ENCODE measurements at places on chromosomes 2 and 18.

GRCh38 chr2:41736586-41736985, 311.2 kb upstream of the PKDCC start:
- DNase-seq = no peak

- DNase-seq = peak; percentile 77
Observed at GRCh38 chr18:12306752-12307700, 1.0 kb upstream of the TUBB6 start.

DNA sequence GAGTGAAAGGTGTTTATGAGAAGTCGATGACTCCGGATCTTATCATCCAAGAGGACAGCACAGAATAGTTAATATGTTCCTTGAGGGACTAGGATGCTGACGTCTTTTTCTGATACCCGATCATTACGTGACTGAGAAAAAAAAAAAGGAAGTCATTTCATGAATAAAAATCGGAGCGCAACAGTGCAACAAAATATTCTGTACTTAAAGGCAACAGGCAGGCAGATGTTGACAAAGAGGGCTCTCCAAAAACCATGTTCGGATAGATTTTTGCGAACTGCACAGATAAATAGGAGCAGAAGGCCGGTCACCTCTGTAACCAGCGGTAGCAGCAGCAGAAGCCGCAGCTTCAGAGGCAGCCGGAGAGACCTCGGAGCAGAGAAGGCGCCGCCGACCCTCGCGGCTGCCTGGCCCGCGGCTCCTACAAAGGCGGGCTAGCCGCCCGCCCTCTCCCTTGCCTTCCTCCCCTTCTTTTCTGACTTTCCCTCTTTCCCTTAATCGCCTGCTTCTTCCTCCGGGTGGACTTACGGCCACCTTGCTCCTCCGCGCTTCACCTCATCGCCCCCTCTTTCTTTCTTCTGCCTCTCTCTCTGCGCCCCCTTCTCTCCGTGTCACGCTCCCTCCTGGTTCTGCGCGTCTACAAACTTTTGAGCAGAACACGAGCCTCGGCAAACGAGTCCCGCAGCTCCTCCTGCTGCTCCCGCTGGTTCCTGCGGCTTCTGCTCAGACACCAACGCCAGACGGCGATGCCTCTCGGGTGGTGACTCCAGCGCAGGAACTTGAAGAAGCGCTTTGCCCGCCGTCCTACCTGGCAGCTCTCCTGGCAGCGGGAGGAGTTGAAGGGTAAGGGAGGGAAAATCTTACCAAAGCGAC, at the start of gene ADCYAP1:
Gene ADCYAP1, plus strand, starts transcription at position 654 of the 873 bp plus-strand sequence. CDS start 516 bp downstream, outside the sequence.
- no peak for DNase-seq

GRCh38 chr2:71856773-71857525, 290.7 kb downstream of the CYP26B1 start:
- no peak for DNase-seq

DNA sequence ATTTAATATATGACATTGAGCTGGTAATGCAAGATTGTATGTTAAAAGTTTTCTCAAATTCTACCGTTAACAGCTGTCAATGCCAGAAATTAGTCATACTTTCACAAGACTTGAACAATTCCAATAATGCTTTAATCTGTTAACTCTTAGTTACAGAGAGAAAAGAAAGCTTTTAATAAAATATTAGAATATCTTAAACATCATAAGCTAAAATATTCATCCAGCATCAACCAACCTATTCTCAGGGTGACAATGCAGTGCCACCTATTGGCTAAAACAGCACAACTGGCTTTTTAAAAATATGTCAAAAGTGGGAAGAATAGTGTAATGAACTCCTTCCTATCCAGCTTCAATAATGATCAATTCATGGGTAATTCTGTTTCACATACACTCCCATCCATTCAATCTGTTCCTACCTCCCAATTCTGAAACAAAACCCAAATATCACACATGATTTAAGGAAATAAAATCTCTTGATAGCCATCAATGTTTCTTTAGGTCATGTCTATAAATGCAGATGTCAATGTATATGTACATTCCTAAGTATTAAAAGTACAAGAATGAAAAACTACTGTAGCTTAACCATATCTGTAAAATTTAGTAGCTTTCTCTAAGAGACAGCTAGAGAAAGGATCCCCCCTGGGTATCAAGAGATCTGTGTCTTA, 79.8 kb upstream of the CCDC141 start:
- DNase-seq = peak; percentile 27

DNA sequence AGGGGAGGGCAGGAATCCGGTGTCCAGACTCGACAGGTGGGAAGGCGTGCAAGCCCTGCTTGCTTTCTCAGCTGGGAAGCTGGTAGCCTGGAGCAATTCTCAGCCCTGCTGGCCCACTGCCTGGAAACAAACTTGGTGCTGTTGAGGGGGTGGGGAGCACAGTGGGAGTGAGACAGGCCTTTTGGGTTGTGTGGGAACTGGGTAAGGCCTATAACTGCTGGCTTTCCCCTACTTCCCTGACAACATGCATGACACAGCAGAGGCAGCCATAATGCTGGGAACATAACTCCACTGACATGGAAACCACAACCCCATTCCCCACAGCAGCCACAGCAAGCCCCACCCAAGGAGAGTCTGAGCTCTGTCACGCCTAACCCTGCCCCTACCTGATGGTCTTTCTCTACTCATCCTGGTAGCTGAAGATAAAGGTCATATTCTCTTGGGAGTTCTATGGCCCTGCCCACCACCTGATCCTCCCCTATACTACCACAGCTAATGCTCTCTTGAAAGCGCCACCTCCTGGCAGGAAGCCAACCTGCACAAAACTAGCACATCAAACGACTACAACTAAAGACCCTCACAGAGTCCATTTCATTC, 122.9 kb upstream of the ACVR1C start:
- no peak for DNase-seq

- no peak for DNase-seq
Observed at GRCh38 chr2:51335087-51336058, 303.4 kb upstream of the NRXN1 start.

DNA sequence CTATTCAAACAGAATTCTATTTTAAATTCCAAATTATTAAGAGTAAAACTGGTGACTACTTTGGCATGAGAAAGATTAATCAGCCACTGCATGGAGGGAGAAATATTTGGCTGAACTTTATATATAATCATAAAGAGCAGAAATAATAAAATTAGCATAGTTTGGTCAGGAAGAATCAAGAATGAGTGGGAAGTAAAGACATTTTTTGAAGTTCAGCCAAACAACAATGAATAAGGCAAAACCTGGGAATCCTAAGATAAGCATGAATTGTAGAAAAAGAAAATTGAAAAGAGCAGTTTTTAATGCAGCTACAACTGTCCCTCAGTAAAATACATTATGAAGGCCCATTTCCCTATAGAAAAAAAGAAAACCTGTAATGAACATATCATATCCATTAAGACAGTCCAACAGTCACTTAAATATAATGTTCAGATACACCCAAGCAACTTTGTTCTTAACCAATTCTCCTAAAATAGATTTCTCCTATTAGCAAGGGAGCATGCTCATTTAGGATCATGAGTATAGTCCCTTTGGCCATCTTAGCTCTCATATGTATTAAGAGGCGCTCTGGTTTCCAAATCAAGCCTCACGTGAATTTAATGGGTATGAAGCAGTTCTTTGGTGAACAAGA, 6.5 kb downstream of the TMEM17 start:
- no peak for DNase-seq

DNA sequence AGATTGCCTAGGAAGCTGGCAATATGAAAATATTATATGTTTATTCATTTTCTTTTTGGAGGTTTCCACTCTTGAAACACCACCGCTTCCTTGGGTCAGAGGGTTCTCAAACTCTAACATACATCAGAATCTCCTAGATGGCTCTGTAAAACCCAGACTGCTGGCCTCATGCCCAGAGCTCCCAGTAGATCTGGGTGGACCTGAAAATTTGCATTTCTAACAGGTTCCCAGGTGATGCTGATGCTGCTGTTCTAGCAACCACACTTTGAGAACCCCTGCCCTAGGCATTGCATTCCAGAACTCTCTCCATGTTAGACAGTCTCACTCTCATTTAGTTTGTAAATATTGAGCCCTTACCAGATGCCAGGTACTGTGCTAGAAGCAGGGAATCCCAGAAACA, 139.4 kb downstream of the FAM210A start:
- no peak for DNase-seq

DNA sequence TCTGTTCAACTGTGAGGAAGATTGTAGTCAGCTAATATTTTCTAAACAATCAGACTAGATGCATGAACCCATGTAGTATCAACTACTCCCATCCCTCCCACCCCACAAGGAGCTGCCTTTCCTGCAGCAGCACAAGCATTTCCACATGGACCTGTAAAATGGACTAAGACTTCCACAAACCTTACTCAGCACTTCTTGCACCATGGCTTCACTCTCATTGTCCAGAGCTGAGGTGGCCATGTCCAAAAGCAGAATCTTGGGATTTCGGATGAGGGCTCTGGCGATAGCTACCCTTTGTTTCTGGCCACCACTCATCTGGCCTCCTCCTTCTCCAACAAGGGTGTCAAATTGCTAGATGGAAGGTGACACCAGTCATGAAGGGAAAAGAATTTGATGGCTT, 61.3 kb downstream of the ABCB11 start:
- DNase-seq = no peak

DNA sequence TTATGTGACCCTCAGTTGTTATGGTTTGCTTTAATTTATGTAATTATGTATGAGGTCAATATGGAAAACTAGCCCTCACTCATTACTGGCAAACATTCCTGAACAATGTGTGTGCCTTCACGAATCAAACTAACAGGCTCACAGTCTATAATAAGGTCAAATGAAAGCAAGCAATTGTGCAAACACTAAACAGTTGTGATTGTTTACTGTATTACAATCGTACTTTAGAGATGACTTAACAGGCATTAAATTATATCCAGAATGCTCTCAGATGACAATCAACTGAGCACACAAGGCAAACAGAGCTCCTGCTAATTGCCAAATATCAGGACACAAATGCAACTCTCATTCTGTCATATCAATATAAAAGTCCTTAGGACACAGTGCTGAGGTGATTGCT, 29.5 kb downstream of the COL5A2 start:
- peak; percentile 87 for DNase-seq

All from HCEC 1CT (cell line).